ENCODE measurements at places on chromosomes 5 and 9. TPM values are rescaled to one million over a fixed set of nuclear protein-coding genes. Genes with fewer than 3 reads are reported as not detected.

ANAPC2 gene
- total RNA-seq: 65.5 TPM

FBXL7 gene
- total RNA-seq: not detected

ERCC8 gene
- 8.0 TPM for total RNA-seq

PCSK1 gene
- total RNA-seq: not detected

ADAMTS19 gene
- total RNA-seq: not detected

ZBTB6 gene
- 11.4 TPM for total RNA-seq

SLU7 gene
- 66.4 TPM for total RNA-seq

NUTM2G gene
- not detected for total RNA-seq

EGR1 gene
- total RNA-seq: 11.8 TPM

CDX1 gene
- total RNA-seq: not detected

TTC16 gene
- 2.9 TPM for total RNA-seq

MORN5 gene
- total RNA-seq: not detected

OTP gene
- not detected for total RNA-seq

TNC gene
- not detected for total RNA-seq

ISL1 gene
- not detected for total RNA-seq

MUSK gene
- not detected for total RNA-seq

THBS4 gene
- total RNA-seq: 0.25 TPM

TAF9 gene
- total RNA-seq: 49.2 TPM

GRXCR2 gene
- not detected for total RNA-seq

SLC24A2 gene
- not detected for total RNA-seq

SAXO1 gene
- not detected for total RNA-seq

PSMD5 gene
- 50.4 TPM for total RNA-seq

DMRT3 gene
- not detected for total RNA-seq

GABRB2 gene
- total RNA-seq: not detected

FOXI1 gene
- total RNA-seq: not detected

ERMP1 gene
- total RNA-seq: 32.6 TPM

FOXD4L5 gene
- 0.18 TPM for total RNA-seq

OBP2B gene
- not detected for total RNA-seq

ZNF484 gene
- total RNA-seq: 12.6 TPM

F2RL2 gene
- total RNA-seq: not detected

IRX2 gene
- total RNA-seq: not detected

S1PR3 gene
- total RNA-seq: 0.08 TPM

FRRS1L gene
- not detected for total RNA-seq

PRUNE2 gene
- total RNA-seq: not detected

ZFP37 gene
- total RNA-seq: 0.87 TPM

MAST4 gene
- total RNA-seq: 27.4 TPM

LCN9 gene
- not detected for total RNA-seq

RECK gene
- total RNA-seq: 6.6 TPM

HMGCS1 gene
- total RNA-seq: 132 TPM

PCDHB6 gene
- not detected for total RNA-seq

KIF24 gene
- total RNA-seq: 8.0 TPM

TICAM2 gene
- 0.77 TPM for total RNA-seq

DNAI1 gene
- total RNA-seq: not detected

SPINK4 gene
- not detected for total RNA-seq

LRRC19 gene
- not detected for total RNA-seq

ANKRD18B gene
- total RNA-seq: 0.34 TPM

GDNF gene
- not detected for total RNA-seq

PCA3 gene
- not detected for total RNA-seq
